Panc1 (cell line): ENCODE measurements at places on chromosomes 3 and 15.
A peak's percentile ranks its signal among the peaks of the same experiment; 100 is the strongest.

- no peak for DNase-seq
Measured at GRCh38 chr3:171286580-171287249, 173.5 kb downstream of the TNIK start.

- peak; percentile 4 for DNase-seq
Measured at GRCh38 chr3:107271787-107272387, 105.4 kb upstream of the CCDC54 start.

- no peak for DNase-seq
Measured at GRCh38 chr3:112802338-112802737, 44.3 kb downstream of the CD200R1L start.

- DNase-seq = no peak
Measured at GRCh38 chr3:130048726-130049125, 32.9 kb upstream of the ALG1L2 start.

GRCh38 chr15:93202405-93202804 lies 113.4 kb upstream of the RGMA start:
- no peak for DNase-seq

GRCh38 chr3:122955916-122956692 lies 71.5 kb downstream of the SEMA5B start:
- no peak for DNase-seq

DNA sequence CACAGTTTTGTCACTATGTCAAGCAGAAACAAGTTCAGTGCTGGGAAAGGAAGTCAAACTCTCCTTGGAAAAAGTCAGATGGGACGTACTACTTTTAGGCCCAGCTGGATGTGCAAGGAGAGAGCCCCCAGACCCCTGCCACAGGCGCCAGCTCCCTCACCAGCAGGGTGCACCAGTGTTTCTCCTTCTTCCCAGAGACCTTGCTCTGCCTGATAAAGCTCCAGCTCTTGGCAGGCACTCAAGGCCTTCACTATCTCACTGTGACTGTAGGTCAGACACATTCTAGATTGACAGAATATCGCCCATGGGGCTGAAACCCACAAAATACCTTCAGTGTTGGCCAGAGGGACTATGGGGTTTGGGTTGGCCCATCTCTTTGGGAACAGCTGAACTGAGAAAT lies 54.8 kb upstream of the CHRNB4 start:
- DNase-seq = no peak

DNA sequence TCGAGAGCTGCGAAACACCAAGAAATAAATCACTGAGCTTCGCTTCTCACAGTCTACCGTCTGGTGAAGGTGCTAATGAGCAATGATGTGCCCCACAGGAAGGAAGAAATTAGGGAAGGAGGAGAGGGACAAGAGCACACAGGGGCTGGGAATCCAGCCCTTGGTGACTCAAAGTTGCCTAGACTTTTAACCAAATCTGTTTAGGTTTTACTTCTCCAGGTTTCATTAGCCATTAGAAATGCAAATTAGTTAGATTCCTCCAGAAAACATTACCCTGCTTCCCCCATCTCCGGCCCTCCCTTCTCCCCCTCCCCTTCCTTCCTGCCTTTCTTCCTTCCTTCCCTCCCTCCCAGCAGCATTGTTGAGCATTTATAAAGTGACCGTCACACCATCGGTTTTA lies 59.3 kb upstream of the UBE2E1 start:
- DNase-seq = no peak

GRCh38 chr3:67937498-67938118 lies 283.2 kb upstream of the SUCLG2 start:
- DNase-seq = no peak

DNA sequence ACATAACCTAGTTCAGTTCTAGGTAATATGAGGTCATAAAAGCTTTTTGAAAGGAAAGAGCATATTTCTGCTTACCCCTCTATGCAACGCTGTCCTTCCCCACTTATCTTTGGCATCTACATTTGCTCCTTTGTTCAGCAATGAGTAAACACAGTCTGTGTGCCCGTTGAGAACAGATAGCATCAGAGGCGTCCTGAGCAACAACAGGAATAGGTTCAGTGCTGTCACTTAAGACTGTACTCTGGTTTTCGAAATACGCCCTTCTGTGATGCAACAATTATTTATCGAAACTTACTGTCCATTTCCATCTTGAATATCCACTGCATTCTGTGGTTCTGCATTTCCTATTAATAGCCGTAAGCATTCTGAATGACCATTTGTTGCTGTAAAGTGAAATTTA lies 84.4 kb downstream of the BTD start:
- no peak for DNase-seq

DNA sequence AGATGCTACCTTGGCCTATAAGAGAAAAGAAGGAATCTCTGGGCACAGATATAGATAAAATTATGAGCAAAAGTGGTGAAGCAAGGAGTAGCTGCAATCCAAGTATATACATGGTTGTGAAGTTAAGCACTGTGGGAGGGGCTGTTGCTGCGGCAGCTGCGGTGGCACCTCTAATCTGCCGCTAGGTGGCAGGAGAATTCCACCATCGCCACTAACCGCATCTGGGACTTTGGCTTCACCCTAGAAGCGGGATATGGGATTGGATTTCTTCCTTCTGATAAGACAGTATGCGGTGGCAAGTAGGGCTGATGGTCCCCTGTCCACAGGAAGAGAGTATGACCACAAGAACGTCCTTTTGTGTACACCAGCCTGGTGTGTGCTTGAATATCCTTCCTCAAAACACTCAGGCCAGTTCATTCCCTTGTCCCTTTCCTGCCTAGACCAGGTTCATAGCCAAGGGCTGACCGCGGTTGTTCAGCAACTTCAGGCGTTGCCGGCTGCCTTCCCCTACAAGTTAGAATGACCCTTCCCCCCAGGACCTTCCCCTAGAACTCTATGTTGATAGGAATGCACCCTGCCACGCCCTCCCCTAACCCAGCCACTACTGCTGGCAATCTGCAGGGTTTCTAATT lies 5.1 kb downstream of the MAGEL2 start:
- peak; percentile 18 for DNase-seq

DNA sequence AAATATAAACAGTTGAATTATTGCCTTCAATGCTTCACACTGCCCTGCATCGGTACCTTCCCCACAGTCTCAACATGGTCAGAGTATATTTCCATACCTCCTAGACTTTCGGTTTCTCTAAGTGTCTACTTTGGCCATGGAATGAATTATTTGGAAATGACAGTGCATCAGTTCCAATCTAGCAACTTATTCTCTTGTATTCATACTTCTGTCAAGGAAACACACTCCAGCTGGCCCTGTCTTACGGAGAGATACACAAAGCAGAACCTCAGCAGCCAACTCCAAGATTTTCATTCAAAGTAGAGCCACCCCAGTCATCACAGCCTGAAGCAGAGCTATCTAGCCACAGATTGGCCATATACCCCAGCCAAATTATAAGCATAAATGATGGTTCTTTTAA lies 518.4 kb upstream of the UBE2E2 start:
- DNase-seq = no peak

DNA sequence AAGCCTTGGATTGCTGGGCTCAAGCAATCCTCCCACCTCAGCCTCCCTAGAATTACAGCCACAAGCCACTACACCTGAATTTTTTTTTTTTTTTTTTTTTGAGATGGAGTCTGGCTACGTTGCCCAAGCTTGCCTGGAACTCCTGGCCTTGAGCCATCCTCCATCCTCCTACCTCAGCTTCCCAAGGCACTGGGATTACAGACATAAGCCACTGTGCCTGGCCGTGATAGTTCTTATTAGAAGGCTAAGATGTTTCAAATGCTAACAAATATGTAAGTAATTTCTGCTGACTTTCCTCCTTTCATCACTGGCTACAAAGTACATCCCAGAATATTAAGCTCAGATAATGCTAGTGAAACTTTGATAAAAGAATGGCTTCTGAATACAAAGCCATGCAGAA lies 5.7 kb upstream of the SETMAR start:
- no peak for DNase-seq

- no peak for DNase-seq
Measured at GRCh38 chr3:134858441-134859035, 63.5 kb downstream of the EPHB1 start.

DNA sequence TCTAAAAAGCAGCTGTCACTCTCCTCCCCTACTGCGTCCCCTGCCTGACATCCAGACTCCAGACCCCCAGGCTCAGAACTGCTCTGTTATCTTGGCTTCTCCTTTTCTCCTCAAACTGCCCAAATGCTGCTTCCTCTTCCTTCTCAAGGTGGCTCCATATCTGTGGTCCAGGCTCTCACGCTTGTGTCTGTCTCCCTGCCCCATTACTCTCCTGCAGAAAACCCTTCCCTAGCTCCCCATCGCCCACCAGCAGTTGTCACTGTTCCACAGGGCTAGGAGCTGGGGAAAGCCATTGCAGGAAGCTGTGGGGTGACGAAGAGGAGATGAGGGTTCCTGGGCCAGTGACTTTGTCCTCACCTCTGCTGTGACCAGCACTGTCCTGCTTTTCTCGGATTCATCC lies 30.7 kb upstream of the CGNL1 start:
- no peak for DNase-seq

DNA sequence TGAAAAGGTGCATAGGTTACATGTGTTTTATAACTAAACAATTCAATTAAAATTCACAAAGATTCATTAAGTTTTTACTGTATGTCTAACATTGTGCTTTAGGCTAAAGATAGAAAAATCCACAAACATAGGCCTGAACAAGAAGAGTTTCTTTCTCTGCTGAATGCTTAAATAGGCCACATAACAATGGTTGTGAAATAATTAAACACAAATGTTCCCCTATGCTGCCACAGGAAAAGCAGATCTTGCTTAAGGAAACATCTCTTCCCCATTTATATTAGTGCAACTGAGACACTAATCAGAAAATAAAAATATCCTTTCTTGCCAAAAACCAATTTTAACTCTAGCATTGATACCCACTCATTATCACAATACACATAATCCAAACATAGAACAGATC lies 725.4 kb upstream of the DPPA4 start:
- DNase-seq = no peak

- no peak for DNase-seq
Measured at GRCh38 chr3:72595376-72595775, 252.9 kb downstream of the SHQ1 start.

GRCh38 chr15:40097968-40098476 lies 10.7 kb downstream of the BMF start:
- DNase-seq = no peak

DNA sequence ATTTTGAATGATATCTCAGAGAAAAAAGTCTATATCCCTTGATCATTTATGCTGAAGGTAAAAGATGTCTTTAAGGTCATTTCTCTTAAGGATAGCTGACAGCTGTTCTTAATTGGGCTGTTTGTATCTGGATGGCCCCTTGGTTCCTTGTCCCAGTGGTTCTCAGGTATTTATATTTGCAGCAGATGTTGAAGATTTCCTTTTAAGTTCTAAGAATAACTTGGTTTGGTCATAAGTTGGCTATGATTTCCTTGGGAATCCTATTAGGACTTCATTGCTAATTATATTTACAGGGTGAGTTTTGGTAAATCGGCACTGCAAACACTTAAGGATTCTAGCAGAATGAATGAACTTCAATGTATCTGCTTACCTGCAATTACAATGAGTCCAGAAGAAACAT lies 460.4 kb upstream of the SGO1 start:
- no peak for DNase-seq

DNA sequence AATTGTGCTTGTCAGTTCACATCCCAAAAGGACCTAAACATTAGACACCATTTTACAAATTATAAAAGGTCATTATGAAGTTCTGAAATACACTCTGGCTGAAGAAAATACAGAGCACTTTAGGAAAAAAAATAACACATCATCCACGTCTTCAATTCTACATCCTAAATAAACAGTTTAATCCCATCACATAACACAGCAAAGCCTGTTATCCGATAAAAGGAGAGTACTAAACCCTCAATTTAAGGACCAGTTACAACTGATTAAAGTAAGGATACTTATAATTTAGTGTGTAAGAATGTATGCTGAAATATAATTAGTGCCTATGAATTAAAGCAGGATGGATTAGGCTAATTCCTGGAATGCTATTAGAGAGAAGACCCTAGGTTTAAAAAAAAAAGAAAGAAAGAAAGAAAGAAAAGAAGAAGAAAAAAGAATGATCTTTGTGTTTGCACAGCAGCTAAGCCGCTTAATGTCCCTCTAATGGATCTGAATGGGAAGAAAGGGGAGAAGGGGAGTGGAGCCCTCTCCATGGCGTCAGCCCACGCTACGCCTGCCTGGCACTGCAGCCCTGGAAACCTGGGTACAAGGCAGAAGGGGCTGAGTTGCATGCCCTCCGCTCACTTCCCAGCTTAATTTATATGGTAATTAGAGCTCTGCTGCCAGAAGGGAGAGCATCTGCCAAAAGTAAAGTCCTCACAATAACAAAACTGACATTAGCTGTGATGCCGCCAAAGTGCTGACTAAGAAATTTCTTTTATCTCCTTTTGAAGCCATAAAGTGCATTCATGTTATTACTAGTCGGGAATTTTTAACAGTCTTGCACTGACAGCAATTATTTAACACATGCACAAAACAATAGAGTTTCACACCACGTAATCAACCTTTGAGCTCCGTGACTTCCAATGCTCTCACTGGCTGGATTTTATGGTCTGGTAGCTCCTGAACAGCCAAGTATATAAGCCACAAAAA lies 90.0 kb downstream of the FSIP1 start:
- no peak for DNase-seq

GRCh38 chr3:99957151-99957796 lies 139.6 kb downstream of the CMSS1 start:
- no peak for DNase-seq

DNA sequence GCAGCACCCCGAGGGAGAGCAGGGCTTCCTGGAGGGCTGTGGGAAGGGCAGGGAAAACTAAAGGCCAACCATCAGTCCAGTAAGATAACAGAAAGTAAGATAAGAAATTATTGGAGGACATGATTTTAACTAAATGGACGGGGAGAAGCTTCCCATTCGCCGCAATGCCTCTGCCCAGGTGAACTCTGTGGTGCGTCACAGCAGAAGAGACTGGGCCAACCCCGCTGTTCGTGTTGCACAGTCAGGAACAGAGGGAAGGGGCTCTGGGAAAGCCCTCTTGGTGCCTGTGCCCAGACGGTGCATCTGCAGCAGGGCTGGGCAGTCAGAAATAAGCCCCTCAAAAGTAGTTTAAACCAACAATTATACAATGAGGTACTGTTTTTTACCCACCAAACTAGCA lies 284.1 kb downstream of the OCA2 start:
- no peak for DNase-seq

- DNase-seq = no peak
Measured at GRCh38 chr15:90762109-90762508, 45.0 kb downstream of the BLM start.

- DNase-seq = no peak
Measured at GRCh38 chr3:14482271-14482721, 57.8 kb downstream of the GRIP2 start.

DNA sequence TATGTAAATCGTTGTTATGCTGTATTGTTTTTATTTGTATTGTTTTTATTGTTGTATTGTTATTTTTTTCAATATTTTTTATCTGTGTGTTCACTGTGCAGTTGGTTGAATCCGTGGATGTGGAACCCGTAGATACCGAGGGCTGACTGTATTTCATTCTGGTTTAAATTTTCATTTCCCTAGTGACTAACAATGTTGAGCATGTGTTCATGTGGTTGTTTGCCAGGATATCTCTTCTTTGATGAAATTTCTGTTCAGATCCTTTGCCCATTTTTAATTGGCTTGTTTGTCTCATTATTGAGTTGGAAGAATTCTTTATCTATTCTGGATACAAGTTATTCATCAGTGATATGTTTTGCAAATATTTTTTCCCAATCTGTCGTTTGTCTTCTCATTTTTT lies 29.7 kb downstream of the STOML1 start:
- DNase-seq = no peak

GRCh38 chr3:13525827-13526625 lies 22.9 kb upstream of the FBLN2 start:
- no peak for DNase-seq

- DNase-seq = no peak
Measured at GRCh38 chr15:64717735-64718495, 57.5 kb downstream of the RBPMS2 start.

- DNase-seq = no peak
Measured at GRCh38 chr3:114411811-114412803, 118.3 kb downstream of the TIGIT start.
